Ovary (tissue), 10 donors: ENCODE measurements at places on chromosomes 11 and 22.

- no peak for DNase-seq
Observed at GRCh38 chr11:117840881-117841550, 16.5 kb upstream of the FXYD2 start.

DNA sequence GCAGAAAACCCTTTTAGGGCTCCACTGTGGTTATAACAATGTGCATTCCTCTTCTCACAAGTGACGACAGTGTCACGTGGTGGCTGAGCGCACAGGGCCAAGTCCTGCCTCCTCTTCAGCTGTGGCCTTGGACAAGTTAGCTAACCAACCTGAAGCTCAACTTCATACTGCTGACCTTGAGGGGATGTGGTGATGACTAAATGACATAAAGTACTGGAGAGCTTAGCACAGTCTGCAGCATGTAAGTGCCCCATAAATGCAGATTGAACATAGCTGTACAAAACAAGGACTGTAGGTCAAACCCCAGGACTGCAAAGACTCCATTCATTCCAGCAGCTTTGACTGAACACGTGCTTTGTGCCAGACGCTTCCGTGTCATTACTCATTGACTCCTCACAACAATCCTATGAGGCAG, 20.1 kb upstream of the MRGPRX2 start:
- DNase-seq = no peak

- DNase-seq = no peak
Observed at GRCh38 chr11:33387996-33388395, 130.8 kb downstream of the HIPK3 start.

- DNase-seq = peak; percentile 79
Observed at GRCh38 chr11:17734986-17735817, 621 bp downstream of the KCNC1 start.

- no peak for DNase-seq
Observed at GRCh38 chr22:50399751-50400331, 56.7 kb downstream of the PPP6R2 start.

DNA sequence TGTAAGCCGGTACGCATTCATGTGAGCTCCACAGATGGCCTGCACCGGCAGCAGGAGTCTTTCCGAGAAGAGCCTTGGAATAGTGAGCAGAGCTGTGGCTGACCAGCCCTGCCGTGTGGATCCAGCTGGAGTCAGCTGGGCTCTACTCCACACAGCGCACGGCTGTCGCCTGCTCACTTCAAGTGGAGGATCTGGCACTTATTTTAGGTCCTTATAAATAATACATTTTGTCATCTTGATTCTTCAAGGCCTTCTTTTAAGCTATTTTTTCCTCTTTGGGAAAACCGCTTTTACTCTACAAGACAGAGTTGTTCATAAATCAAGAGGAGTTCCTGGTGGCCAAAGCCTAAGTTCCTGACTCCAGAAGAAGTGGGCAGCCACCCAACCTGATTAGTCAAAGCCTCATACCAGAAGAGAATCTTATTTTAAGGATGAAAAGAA, 93.8 kb downstream of the KCNC1 start:
- DNase-seq = peak; percentile 46

GRCh38 chr11:73838443-73839122, 38.1 kb downstream of the COA4 start:
- no peak for DNase-seq

DNA sequence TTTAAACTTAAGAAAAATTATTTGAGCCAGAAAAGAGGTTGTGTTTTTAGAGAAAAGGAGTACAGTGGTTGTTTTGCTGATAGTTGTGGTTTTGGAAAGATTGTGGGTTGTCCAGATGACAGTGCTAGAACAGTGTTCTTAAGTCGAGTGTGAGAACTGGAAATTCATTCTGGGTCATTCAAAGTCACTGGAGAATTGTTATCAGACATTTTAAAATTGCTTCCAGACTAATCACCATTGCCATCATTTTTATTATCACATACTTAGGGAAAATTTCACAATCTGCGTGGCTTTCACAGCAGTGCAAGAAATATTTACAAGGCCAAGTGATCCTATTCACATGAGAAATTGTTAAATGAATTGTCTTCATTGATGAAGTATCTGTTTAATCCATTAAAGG, 242.2 kb upstream of the DDI1 start:
- DNase-seq = no peak

- no peak for DNase-seq
Observed at GRCh38 chr11:68373815-68374501, 61.6 kb downstream of the LRP5 start.

GRCh38 chr11:35318977-35319925, 100.1 kb downstream of the SLC1A2 start:
- DNase-seq = no peak

- DNase-seq = no peak
Observed at GRCh38 chr11:61983419-61983818, 16.0 kb upstream of the FTH1 start.

- DNase-seq = no peak
Observed at GRCh38 chr11:128563942-128564641, 23.3 kb downstream of the ETS1 start.

DNA sequence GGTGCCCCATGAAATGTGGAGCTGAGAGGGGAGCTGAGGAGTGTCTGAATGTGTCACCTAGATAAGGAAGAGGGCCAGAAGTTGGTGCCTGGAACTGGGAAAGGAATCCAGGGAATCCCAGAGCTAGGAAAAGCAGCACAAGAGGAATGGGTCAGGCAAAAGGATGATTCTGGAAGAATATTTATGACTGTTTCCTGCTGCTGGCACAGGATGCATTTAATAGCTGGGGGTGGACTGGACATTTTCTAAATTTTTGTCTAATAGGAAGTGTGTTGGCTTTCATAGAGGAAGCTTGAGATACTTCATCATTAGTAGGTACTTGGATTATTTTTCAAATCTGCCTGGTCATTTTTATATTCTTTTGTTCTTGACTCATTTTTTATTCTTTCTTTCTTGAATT, 17.4 kb upstream of the MRGPRX2 start:
- no peak for DNase-seq

DNA sequence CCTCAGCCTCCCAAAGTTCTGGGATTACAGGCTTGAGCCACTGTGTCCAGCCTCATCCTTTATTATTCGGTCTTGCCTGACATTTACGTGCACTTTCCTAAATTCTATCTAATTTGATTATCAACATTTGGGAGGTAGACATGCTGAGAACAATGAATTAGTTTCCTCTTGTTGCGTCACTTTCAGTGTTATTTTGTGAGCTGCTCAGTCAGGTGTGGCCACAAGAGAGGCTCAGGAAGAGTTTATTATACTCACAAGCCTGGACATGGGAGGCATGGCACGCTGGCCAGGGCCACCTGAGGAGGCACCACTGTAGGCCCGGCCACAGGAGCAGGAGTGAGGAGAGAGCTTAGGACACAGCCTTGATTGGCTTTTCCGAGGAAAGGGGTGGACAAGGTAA, 59.7 kb upstream of the RBFOX2 start:
- no peak for DNase-seq
